ENCODE measurements at places on chromosomes 5 and 9. TPM values are rescaled to one million over a fixed set of nuclear protein-coding genes. Genes with fewer than 3 reads are reported as not detected.

PCDHAC1 gene
- total RNA-seq = not detected

STC2 gene
- 56.8 TPM for total RNA-seq

TAL2 gene
- total RNA-seq = not detected

ACSL6 gene
- total RNA-seq = under 0.01 TPM

NDUFB6 gene
- total RNA-seq = 89.1 TPM

SH3PXD2B gene
- 19.8 TPM for total RNA-seq

PCDHB2 gene
- total RNA-seq = 0.29 TPM

CDKN2B gene
- 29.1 TPM for total RNA-seq

PTGES gene
- 4.4 TPM for total RNA-seq

SPACA9 gene
- total RNA-seq = 9.2 TPM

MTAP gene
- total RNA-seq = 15.9 TPM

CARTPT gene
- total RNA-seq = not detected

WDR38 gene
- total RNA-seq = not detected

ROR2 gene
- 24.1 TPM for total RNA-seq

PCDHA10 gene
- total RNA-seq = not detected
